ENCODE measurements at places on chromosomes 11 and 22.
A peak's percentile ranks its signal among the peaks of the same experiment; 100 is the strongest.

DNA sequence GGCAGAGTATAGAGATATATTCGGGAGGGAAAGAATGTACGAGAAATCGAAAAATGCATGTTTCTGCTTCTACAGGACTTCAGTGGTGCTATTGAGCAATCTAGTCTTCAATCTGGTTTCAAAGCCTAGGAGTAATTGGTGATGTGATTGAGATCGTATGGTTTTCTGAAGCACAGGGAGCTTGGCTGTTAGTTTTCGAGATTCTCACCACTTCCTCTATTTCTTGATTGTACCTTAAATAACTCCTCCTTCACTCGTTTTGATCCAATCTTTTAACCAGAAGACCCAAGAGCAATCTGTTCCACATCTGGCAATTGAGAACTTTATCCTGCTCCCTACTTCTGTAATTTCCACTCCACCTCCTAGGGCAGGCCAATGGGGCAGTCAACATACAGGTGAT, 518 bp downstream of the CCDC179 start:
- DNase-seq, result no peak

- no peak for DNase-seq
Measured at GRCh38 chr11:126655807-126656128, 300.3 kb downstream of the ST3GAL4 start.

GRCh38 chr11:44593251-44593650, 27.8 kb downstream of the CD82 start:
- peak; percentile 81 for DNase-seq

GRCh38 chr11:1803246-1803645, 31.5 kb upstream of the SYT8 start:
- DNase-seq, result no peak

DNA sequence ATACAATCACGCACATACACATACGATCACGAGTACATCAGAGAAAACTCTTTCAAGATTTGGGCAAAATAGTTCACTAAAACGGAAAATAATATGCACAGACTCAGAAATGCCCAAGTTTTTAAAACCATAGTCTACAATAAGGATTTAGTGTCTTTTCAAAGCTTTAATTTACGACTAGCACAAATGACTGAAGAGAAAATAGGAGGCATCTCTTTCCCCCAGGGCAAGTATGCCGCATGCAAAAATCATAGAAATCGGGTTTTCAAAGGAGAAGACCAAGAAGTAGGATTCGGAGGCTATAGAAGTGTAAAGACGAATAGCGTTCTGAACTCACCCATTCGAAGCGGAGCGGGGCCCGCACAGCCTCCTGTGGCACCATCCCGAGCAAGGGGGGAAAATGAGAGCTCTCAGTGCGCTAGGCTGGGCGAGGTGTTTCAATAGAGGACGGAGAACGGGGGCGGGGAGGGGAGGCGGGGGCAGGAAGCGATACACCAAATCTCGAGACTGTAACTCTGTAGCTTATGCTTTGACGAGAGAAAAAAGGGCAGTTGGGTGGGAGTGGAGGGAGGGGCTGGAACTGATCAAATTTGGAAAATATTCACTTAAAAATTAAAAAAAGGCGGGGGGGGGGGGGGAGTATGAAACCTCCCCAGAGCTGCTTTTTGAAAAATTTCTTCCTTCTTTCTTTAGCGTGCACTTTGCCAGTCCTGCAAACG, 15.8 kb downstream of the BLID start:
- DNase-seq, result peak; percentile 88

Data from femur (tissue), 1 donor.